ENCODE measurements at places on chromosomes 7 and 10.

- no peak for DNase-seq
Measured at GRCh38 chr10:77553311-77553710, 84.3 kb downstream of the KCNMA1 start.

- DNase-seq: no peak
Measured at GRCh38 chr7:42250411-42250810, 13.4 kb upstream of the GLI3 start.

DNA sequence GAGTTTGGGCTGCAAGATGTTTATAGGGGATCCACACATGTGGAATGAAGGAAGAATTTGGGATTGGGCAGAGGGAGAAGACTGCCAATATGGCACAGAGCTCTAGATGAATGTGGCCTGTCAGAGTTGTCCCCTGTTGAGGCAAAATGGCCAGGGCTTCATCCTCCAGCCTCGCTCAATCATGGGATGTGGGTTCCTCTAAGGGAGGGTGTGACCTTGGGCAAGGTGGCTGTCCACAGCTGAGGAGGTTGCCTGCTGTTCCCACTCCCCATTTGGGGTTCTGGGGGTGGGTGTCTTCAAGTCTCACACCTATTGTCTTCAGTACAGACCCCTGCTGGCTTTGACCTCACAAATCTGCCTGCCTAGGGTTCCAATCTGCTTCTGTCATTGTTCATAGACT, 121.6 kb upstream of the FAM204A start:
- DNase-seq: no peak

GRCh38 chr10:6071181-6072175, 9.3 kb upstream of the IL2RA start:
- DNase-seq: no peak

DNA sequence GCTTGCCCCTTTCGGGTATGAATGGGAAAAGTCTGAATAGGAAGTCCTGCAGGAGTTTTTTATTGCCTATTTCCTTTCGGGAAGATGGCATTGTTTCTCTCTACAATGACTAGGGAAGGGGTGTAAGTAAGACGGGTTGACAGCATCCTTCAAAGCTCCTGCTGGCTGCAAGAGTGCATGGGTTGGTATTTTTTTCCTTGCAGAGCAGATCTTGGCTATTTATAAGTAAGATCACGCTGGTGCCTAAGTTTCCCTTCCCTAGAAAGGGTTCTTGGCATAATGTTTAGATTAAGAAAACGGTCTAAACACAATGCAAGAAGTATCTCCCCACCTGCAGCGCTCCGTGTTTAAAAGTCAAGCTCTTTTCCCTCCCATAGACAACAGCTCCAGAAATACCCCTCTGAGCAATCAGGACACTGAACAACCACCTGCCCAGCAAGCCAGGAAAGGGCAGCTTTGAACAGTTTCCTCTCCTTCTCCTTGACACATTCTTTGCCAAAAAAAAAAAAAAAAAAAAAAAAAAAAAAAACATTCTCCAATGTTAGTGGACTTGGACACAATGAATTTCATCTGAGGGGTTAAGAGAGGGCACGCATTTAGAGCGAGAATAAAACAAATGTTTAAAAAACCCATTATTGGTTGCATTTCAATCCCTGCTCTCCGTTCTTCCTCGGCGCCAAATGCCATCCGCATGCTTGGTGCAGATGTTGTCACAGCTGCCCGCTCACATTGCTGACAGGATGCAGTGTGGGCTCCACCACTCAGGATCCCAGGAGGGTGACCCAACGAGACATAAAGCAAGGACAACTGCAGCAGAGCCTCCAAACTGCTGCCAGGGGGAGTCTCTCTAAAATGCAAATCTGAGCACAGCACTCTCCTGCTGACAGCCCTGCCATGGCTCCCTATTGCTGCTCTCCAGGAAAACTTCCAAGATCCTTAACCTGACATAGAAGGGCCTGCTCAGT, 427.4 kb upstream of the MGMT start:
- no peak for DNase-seq

DNA sequence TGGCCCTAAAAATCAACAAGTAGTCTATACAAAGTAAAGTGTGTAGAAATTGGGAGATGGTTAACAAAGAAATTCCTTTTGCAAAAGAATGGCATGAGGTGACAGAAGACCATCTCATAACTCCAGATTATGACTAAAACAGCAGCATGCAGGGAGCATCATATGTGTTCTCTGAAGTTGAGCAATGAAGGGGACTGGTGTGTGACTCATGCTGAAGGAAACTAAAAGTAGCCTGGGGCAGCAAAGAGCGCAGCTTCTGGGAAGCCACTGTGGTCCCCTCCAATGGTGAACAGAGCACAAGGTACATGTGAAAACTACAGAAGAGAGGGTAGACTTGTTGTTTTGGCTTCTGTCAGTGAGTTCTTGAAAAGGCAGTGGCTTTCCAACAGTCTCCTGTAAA, 133.4 kb downstream of the MACC1 start:
- no peak for DNase-seq

GRCh38 chr10:100174699-100175677, 10.8 kb downstream of the ERLIN1 start:
- DNase-seq: no peak

DNA sequence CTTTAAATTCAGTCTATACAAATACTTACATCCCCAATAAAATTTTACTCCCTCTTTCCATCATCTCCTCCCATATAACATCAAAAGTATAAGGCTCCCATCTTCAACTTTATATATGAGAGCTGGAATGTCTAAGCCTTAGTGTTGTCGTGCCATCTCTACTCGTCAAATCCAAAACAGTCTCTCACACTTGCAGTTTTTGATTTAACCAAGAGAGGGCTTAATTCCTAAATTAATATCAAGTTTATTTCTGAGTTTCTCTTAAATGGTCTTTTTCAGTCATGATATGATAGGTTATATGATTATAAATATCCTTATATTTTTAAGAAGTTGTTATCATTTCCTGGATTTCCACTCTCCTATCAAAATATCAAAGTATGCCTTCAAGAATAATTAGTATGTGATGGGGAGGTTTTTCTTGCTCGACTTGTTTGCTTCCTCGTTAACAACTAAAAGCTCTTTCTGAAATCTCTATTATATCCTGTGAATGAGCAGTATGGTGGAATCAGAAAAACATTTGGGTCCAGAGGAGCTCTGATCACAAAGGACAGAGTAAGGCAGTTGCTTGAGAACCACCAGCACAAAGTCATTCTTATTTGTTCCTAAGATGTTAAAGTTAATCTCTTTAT, 12.5 kb upstream of the LIPK start:
- DNase-seq: no peak

GRCh38 chr7:106038916-106039315, 73.2 kb downstream of the SYPL1 start:
- DNase-seq: no peak

- no peak for DNase-seq
Measured at GRCh38 chr7:21023841-21024484, 237.3 kb upstream of the SP8 start.

DNA sequence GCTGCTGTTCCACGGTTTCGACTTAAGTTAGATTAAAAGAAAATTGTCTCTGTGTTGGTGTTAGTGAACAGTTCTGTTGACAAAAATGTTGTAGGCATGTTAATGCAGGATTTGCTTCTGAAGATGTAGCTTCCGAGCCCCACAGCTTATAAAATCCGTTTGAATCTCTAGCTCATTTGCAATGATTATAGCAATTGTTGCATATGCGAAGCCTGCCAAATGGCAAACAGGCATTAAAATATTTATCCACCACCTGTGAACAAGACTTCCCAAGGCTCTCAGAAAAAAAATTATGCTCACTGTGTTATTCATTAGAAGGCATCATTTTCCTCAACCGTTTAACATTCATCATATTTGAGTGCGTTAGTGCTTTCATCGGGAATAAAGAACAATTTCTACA, 14.3 kb downstream of the CFAP58 start:
- DNase-seq: no peak

DNA sequence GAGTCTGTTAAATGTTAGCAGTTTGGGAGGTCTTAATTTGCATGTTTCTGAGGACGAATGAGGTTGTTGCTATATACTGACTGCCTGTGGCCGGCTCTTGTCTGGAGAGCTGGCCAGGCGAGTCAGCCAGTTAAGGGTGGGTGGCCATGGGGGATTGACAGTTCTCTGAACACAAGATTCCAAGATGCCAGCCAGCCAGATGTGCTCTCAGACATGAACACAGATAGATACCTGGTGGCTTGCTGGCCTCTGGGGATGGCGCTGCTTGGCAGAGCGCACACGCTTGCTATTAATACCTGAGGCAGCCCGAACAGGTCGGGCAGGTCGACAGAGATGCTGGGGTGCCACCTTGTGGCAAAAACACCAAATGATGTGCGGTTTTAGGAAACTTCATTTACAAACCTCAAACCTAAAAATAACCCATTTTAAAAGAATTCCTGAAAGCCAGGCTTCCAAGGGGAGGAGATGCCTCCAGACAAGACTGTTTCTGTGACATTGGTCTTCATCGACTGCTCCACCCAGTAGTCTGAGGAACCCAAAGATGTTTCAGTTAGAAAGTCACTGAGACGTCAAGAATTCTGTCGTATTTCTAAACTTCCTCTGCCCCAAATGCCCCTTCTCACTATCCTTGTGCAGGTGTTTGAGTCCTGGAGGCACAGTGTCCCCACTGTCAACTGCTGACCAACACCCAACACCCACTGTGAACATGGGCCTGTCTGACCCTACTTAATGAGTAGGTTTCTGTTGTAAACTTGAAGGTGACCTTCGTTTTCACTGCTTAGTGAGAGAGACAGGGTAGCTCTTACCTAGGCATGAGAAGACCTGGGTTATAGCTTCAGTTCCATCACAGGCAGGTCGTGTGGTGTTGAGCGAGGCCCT, 123.4 kb downstream of the NT5C2 start:
- DNase-seq: peak; percentile 82

DNA sequence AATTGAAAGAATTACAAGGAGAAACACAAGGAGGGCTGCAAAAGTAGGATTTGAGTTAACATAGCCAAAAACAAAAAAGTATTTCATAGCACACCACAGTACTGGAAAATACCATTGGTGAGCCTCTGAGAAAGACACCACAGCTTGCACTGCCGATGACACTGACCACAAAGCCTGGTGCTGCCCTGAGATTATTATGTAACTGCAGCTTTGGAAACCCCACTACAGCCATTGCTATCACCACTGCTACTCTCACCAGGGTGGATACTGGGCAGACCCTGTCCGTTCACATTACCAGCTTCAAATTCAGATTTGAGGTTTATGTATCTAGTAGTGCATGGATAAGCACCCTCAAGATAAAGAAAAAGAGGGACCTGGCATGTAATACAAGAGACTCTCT, 1246.7 kb upstream of the SORCS1 start:
- DNase-seq: no peak

- DNase-seq: no peak
Measured at GRCh38 chr10:129631006-129631405, 164.0 kb downstream of the MGMT start.

- DNase-seq: no peak
Measured at GRCh38 chr7:21469894-21470293, 42.0 kb downstream of the SP4 start.

GRCh38 chr7:139972029-139972428, 90.7 kb downstream of the PARP12 start:
- no peak for DNase-seq

GRCh38 chr10:98748298-98748697, 301.6 kb upstream of the HPS1 start:
- peak; percentile 24 for DNase-seq

DNA sequence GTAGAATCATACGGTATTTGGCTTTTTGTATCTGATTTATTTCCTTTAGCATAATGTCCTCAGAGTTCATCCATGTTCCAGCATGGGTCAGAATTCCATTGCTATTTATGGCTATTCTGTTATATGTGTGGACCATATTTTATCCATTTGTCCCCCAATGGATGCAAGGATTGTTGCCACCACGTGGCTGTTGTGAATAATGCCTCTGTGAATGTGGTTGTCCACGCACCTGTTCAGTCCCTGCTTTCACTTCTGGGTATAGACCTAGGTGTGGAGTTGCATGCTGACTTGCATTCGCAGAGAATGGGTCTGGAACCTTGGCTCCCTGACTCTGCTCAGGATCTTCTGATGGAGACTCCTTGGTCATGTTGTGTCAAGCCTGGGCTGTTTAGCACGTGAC, 199.9 kb downstream of the CAMK1D start:
- no peak for DNase-seq

DNA sequence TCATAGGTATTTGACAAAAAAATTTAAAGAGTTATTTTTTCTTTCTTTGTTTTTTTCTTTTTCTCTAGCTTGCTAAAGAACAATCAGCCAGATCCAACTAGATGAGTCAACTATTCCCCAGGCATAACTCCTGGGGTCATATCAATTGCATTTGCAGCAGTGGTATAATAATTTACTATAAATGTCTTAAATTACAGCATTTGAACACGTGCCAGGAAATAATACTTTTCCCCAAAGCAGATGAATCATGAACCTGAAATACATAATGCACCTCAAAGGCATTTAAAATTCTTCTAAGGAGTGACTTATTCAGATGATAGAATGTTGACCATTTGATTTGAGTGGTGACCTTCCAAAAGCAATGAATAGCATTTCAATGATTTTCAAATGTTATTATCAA, 190.1 kb downstream of the LRRTM3 start:
- DNase-seq: no peak

DNA sequence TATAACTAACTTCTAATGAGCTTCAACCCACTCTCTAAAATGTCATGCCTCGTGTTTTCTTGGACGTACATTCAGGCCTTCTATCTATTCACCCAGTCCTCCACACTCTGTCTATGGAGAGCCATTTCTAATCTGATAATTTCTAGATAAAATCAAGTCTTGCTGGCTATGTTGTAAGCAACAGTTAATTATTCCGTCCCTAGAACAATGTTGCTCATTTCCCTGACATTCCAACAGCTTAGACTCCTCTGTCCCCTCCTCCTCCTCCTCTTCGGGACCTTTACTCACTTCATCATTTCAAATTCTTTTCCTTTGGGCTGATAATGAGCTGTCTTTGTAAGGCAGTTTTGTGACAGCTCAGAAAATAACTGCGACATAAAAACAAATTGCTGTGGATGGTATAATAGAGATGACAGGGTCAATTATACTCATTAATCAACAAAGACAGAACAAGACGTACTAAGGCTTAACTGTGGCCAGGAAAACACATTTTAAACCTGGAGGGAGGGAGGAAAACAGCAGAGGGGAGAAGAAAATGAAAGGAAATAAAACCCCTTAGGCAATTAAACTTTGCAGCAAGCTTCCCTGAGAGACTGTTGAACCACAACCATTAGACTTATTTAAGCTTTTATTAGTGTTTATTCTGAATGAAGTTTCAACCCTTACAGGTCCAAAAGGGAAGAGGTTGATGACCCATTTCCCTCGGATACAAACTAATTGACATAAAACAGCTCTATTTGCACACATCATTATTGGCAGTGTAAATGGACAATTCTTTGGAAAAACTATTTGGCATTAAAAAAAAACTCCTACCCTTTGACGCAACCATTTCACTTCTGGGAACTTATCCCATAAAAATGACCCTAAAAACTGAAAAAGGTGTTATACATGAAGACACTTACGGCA, 179.1 kb downstream of the SFMBT2 start:
- no peak for DNase-seq

Measured in activated CD4-positive, alpha-beta T cell treated with anti-CD3 and anti-CD28 coated beads, Interleukin-2, amount 10 ng/mL, durations not matched to agents 7 days and 5 days (primary cell).